CD4-positive, alpha-beta T cell treated with Interleukin-2 at 100 ng/mL for 4 hours (primary cell): ENCODE measurements at places on chromosomes 4 and X.

GRCh38 chrX:39677978-39678791 is 419.6 kb downstream of the BCOR start:
- DNase-seq = no peak

- DNase-seq = no peak
Measured at GRCh38 chr4:3611778-3612177, 79.6 kb upstream of the LRPAP1 start.

DNA sequence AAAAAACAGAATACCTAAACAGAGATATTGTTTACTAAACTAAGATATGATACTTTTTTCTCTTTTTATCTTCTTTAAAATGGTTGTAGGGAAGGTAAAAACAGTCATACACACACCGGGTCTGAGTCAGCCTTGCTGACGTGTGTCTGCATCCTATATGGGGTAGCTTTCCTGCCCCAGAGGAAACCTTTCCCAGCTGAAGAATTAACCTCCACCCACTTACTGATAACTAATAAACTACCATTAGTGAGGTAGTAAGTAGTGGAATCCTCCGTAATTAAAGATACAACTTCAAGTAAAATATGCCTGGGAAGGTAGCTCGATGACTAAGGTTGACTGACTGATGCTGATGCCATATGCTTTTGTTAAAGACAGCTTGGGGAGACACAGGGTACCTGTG is 312.2 kb downstream of the DCTD start:
- no peak for DNase-seq

- DNase-seq = no peak
Measured at GRCh38 chr4:157231525-157231924, 11.0 kb downstream of the GRIA2 start.

DNA sequence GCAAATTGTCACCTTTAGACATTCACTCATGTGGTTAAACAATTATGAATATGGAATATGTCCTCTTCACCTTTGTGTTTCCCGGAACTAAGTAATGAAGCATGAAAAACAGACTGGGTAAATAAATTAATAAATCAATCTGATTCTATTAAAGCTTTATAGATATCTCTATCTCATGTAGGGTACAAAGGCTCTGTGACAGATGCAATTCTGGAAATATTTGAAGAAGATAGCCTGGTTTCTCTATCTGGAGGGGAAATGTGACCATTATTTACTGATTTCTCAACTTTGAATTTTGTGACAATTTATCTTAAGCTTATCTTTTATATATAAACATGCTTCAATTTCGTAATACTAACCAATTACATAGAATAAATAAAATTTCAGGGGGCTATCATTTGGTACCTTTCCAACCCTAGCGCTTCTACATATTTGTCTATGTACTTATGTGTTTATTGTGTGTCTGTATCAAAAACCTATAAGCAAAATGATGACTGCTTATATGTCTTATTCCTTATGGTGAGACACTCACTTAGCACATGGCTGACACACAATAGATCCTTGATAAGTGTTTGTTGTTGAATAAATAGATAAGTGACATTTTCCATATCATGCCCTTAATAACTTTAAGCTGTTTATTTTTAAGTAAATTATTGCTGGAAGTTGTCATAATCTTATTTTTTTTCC is 9.9 kb downstream of the CTSO start:
- DNase-seq = no peak

DNA sequence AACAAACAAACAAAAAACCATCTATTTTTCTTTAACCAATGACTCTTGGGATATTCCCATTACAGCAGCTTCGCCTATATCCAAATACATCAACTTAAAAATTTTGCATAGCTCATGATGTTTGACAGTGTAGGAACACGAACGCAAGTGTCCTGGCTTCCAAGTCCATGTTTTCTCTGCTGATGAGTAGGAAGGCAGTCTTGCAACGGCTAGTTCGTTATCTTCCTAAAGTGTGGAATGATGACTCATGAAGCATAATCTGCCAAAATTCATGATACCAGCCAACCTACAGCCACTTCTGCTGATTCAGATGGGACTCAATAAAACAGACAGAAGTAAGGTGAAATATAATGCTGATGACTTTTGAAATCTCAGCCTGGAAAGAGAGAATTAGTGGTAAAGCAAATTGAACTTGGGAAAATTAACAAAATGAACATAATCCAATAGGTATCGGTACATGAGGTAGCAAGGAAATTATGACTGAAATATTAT is 6.4 kb upstream of the SEPTIN11 start:
- DNase-seq = no peak

DNA sequence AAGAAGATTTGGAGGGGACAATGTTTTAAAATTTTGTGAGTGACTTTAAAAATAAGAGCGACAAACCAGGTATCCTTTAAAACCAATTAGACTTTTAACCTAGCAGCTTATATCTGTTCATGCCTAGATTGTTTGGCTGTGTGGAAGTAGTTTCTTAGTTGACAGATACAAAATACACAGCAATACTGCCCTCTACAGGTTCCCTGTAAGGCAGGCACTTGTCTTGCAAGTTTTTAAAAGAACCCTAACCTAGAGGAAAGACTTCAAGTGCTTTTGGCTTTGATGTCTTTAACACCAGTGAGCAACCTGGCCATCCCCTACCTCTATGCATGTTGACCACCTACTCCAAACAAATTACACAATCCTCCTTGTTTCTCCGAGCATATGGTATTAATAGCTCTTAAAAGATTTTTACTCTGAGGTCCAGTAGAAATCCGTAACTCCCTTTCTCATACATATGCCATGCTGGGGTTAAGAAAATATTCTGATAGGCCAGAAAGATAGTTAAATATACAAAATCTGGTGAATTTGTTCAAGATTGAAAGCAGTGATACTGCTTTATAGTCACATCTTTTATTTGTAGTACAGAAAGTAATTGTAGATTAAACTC is 273.0 kb downstream of the ARHGAP24 start:
- peak; percentile 14 for DNase-seq

- no peak for DNase-seq
Measured at GRCh38 chr4:149605601-149606378, 209.9 kb downstream of the IQCM start.

DNA sequence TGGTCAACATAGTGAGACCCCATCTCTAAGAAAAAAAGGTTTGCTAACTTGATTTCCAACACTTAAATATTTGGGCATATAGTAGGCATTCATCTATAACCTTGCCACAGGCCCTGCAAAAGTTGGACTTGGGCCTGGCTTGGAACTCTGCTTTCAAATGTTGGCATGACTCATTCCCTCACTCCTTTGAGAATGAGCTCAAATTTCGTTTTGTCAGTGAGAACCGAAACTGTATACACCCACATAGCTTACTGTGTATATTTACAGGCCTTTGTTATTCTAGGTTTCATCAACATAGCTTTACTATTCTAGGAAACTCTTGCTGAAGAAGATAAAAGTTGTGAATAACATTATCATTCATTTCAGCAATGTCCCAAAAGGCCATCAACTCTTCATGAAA is 88.7 kb upstream of the ELOVL6 start:
- DNase-seq = no peak

GRCh38 chr4:123892368-123892976 is 495.9 kb downstream of the SPRY1 start:
- no peak for DNase-seq

DNA sequence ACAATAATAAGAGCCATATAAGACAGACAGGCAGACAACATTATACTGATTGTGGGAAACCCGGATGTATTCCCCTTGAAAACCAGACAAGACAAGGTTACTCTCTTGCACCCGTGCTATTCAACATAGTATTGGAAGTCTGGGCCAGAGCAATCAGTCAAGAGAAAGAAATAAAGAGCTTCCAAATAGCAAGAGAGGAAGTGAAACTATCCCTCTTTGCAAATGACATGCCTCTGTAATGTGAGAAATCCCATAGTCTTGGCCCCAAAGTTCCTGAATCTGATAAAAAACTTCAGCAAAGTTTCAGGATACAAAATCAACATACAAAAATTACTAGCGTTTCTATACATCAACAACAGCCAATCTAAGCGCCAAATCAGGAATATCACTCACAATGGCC is 102.1 kb downstream of the DCAF12L2 start:
- DNase-seq = no peak

GRCh38 chrX:37844622-37845021 is 2.7 kb downstream of the DYNLT3 start:
- DNase-seq = no peak

- no peak for DNase-seq
Measured at GRCh38 chrX:129125122-129125914, 398.0 kb downstream of the SMARCA1 start.

GRCh38 chr4:169492436-169493163 is 119.8 kb downstream of the NEK1 start:
- DNase-seq = peak; percentile 45

GRCh38 chr4:125140966-125141495 is 173.7 kb upstream of the FAT4 start:
- no peak for DNase-seq

- DNase-seq = no peak
Measured at GRCh38 chr4:147987252-147987651, 255.4 kb downstream of the ARHGAP10 start.

DNA sequence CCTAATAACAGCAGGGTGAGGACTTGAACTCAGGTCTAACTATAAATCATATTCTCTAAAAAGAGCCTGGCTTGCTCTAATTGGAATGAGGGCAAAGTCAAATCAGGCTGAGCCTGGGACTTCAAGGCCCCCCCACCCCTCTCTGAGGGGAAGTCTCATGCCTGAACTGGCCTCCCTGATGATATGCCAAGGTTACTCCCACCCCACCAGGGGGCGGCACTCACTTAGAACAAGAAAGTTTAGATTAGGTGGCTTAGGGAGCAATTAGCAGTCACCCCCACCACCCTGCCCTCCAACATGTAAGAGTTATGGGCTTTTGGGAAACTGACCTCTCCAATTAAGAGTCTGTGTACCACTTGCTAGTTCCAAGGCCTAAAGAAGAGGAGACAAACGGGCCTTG is 2.7 kb downstream of the FOXO4 start:
- peak; percentile 81 for DNase-seq

- DNase-seq = no peak
Measured at GRCh38 chr4:187010052-187010451, 286.4 kb upstream of the FAT1 start.

- DNase-seq = no peak
Measured at GRCh38 chr4:126991965-126992364, 640.8 kb upstream of the INTU start.

GRCh38 chr4:41791557-41791956 is 43.0 kb upstream of the PHOX2B start:
- no peak for DNase-seq

DNA sequence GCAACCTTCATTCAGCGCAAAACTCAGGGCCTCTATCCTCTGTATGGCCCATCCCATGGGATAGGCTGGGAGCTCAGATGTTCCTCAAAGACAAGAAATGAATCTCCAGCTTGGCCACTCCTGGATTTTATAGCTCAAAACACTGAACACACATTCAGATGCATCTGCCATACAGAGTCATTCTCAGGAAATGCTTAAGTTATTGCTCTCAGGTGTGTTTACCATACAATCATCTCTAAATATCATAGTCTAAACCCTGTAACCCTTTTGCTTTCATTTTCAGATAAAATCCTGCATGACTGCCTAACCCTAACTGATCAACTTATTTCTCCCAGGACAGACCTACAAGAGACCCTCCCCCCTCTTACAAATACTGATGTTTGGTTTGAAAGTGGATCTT is 140.9 kb upstream of the FMR1 start:
- no peak for DNase-seq

- no peak for DNase-seq
Measured at GRCh38 chr4:48947731-48948130, 38.3 kb upstream of the CWH43 start.

- no peak for DNase-seq
Measured at GRCh38 chr4:145784036-145784435, 104.1 kb downstream of the C4orf51 start.

DNA sequence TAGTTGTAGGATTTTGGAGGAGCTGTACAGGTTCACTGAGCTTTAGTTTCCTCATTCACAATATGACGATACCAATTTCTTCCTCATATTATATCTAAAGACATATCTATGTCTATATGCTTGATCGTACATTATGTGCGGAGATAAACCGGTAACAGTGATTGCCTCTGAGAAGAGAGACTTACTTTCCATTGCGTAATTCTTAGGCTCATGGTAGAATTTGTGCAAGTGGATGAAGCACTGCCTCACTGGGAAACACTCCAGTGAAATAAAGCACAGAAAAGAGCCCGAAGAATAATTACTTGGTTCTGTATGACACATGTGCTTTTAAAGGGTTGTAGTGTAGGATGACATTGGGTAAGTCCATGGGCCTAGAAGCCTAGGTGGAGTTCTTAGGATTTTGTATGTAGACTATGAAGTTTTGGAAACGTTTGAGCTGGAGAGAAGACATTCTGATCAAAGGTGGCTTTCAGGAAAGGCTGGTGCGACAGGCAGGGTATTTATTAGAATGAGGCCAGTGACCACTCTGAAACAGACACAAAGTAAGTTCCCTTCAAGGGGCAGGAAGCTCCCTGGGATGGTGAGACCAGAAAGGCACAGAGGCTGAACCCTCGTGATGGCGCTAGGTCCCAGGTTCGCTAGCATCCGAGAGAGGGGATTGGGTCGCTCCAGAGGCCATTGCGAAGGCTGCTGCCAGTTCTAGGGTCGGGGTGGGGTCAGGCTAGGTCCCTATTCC is 649 bp upstream of the VBP1 start:
- DNase-seq = no peak

- no peak for DNase-seq
Measured at GRCh38 chrX:69670001-69670555, 54.2 kb downstream of the EDA start.

GRCh38 chr4:128283071-128283470 is 4.5 kb downstream of the PGRMC2 start:
- DNase-seq = no peak

DNA sequence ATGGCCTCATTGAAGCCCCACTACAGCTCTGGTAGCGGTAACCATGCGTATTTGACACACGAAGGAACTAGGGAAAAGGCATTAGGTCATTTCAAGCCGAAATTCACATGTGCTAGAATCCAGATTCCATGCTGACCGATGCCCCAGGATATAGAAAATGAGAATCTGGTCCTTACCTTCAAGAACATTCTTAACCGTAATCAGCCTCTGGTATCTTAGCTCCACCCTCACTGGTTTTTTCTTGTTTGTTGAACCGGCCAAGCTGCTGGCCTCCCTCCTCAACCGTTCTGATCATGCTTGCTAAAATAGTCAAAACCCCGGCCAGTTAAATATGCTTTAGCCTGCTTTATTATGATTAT is 876 bp downstream of the HPRT1 start:
- DNase-seq = no peak

GRCh38 chr4:182018691-182019090 is 224.5 kb upstream of the TENM3 start:
- no peak for DNase-seq

DNA sequence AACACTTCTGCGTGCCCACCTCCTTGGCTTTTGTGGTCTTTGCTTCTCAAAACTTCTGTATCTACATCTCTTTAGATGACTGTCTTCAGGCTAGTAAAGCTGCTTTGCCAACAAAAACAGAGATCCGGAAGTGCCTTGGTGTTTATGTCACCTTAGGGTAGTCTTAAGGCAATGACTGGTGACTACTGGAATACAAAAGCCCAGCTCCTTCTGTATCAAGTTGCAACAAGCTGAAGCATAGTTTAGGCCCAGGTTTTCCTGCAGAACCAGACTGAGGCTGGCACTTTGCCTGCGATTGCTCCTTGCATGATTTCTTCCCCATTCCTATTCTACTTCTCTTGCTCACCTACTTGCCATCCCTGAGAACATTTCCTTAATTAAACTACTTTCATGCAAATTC is 333.8 kb downstream of the DMD start:
- no peak for DNase-seq
